ENCODE measurements at places on chromosomes 5 and 9. TPM values are rescaled to one million over a fixed set of nuclear protein-coding genes. Genes with fewer than 3 reads are reported as not detected.

SLC6A7 gene
- total RNA-seq: not detected

IFNA21 gene
- not detected for total RNA-seq

C9orf50 gene
- not detected for total RNA-seq

C9orf152 gene
- not detected for total RNA-seq

MED10 gene
- total RNA-seq: 20.5 TPM

EGR1 gene
- total RNA-seq: 11.5 TPM

UNC13B gene
- total RNA-seq: 15.8 TPM

NPDC1 gene
- 27.3 TPM for total RNA-seq

RIC1 gene
- 14.7 TPM for total RNA-seq

SPATA31C1 gene
- total RNA-seq: not detected

IFNB1 gene
- total RNA-seq: not detected
